ENCODE measurements at places on chromosomes 11 and 22.

GRCh38 chr11:58787903-58788302, 56.2 kb upstream of the GLYAT start:
- no peak for DNase-seq

GRCh38 chr11:15737320-15737719, 619.0 kb downstream of the SOX6 start:
- no peak for DNase-seq

DNA sequence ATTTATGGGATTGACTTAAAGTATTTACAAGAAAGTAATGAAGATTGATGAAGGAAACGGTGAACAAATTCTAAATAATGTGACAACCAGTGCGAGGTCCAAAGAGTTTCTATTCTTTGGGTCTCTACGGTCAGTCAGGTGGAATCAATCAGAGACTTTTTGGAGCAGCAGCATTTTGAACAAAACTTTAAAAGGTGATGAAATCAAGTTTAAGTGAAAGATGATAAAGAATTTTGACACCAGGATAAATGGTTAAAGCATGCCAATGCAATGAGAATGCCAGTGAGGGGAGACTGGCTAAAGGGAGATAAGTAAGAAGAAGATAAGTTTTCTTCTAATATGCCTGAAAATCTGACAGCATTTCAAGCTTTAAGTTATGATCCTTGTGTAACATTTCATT, 67.9 kb downstream of the DCUN1D5 start:
- no peak for DNase-seq

DNA sequence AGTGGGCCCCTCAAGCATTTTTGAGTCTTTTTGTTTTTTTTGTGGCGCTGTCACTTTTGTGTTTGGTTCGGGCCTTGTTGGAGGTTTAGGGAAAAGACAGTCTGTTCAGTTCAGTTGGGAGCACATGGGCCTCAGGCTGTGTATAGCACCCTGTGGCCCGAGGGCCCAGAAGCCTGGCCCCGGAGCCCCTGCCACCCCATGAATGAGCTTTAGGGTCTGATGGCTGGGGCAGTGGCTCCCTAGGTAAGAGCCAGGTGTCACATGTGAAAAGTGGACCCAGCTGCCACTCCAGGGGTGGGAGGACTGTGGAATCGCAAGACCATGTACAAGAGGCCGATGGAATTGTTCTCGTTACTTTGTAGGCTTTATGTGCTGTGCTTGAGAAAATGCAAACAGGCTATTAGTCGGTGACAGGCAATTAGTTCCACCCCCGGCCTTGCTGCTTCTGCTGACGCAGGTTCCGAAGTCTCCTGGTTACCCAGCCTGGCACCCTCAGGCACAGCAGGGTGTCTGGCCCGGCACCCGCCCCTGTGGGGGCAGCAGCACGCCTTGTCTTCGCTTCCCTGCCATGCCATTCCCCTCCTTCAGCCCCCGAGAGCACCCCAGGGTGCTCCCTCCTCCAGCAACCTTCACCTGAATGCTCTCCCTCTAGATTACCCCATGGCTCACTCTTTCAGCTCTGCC, 38.2 kb upstream of the PARVG start:
- DNase-seq: no peak

GRCh38 chr11:112615891-112616290, 345.3 kb upstream of the NCAM1 start:
- DNase-seq: no peak

- DNase-seq: no peak
Measured at GRCh38 chr11:121930004-121930965, 185.7 kb downstream of the BLID start.

GRCh38 chr11:79206951-79207350, 233.9 kb downstream of the TENM4 start:
- DNase-seq: no peak

GRCh38 chr11:77191429-77191822, 63.4 kb downstream of the MYO7A start:
- no peak for DNase-seq

GRCh38 chr11:47756208-47756607, 10.9 kb downstream of the FNBP4 start:
- no peak for DNase-seq

- no peak for DNase-seq
Measured at GRCh38 chr11:26048271-26048670, 283.7 kb upstream of the ANO3 start.

DNA sequence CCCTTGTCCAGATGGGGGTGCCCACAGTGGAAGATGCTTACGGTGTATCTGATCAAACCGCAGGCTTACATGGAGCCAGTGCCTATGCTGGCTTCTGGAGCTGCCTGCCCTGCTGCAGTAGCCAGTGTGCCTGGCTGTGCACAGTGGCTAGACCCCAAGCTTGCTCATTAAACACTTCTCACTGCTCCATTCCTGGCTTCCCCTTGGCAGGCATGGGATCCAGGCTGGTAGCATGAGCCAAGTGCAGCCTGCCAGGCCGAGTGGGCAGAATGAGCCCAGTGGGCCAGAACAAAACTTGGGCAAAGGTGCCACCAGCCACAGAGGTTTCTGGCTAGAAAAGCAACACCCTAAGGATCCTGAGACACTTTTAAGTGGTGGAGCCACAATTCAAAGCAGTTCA, 55.4 kb upstream of the B3GNT6 start:
- DNase-seq: no peak

DNA sequence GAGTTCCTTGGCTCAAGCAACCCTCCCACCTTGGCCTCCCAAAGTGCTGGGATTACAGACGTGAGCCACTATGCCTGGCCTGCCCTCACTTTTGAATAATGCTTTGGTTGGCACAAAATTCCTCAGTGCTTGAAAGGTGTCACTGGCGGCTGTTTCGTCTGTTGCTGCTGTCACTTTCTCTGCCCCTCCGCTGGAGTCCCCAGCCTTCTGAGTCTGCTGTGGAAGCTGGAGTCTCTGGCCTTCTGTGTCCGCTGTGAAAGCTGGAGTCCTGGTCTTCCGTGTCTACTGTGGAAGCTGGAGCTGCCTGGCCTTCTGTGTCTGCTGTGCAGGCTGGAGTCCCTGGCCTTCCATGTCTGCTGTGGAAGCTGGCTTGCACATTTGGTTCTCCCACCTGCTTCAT, 4.9 kb upstream of the KRTAP5-1 start:
- DNase-seq: no peak

DNA sequence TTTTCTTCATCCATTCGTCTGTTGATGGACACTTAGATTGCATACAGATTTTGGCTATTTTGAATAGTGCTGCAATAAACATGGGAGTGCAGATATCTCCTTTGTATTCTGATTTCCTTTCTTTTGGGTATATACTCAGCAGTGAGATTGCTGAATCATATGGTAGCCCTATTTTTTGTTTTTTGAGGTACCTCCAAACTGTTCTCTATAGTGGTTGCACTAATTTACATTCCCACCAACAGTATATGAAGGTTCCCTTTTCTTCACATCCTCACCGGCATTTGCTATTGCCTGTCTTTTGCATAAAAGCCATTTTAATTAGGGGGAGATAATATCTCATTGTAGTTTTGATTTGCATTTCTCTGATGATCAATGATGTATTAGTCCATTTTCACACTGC, 96.1 kb downstream of the PRR5L start:
- DNase-seq: no peak

DNA sequence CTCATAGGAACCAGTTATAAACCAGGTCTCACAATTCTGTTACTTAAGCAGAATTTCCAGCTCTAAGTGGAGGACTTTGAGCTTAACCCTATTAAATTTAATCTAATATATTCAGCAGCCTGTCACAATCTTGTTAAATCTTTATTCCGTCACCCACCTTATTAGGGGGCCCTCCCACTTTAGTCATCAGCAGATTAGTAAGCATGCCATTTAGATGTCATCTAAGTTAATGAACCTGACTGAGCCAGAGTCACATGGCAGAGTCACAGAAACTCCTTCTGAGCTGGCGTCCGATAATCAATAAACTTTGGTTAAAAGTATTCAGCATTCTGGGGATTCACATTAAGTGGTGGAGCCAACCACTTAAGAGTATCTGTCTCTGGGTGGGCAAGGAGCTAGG, 35.1 kb downstream of the TTC12 start:
- no peak for DNase-seq

DNA sequence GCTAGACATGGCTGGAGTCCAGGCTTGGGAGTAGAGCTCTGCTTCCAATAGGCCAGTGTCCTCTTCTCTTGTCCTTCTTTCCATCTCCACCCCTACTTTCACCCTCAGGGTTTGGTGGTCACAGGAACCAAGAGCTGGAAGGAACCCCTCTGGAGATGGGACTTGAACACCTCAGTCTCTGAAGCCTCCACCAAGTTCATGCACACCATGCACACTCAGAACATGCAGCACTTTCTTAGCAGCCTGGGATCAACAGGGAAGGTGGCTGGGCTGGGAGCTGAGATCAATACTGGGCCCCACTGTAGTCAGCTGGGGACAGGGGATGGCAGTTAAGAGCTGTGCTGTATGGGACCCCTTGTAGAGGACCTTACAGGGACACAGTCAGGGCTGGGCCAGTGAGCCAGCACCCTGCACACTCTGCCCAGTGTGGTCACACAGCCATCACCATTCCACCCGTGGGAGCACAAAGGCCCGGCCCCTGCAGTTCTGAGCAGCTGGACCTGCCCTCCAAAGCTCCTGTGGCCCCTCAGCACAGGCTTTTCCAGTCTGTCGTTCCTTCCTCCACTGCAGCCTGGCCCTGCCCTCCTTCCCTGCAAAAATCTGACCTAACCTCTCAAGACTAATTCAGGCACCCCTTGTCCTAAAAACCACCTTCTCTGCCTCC, 47.7 kb downstream of the GAB4 start:
- DNase-seq: no peak

GRCh38 chr11:130673698-130674097, 225.3 kb downstream of the ADAMTS15 start:
- DNase-seq: no peak

GRCh38 chr22:18079706-18080233, 2.0 kb downstream of the PEX26 start:
- no peak for DNase-seq

GRCh38 chr11:119975561-119976152, 162.3 kb downstream of the TRIM29 start:
- no peak for DNase-seq
